Stimulated activated memory B cell treated with anti-CD40 and anti-IgM and Interleukin-4, amounts not matched to agents 10 μg/mL and 1 μg/mL and 100 μg/mL, for 72 hours (primary cell): ENCODE measurements at places on chromosomes 3 and 15.

- H3K4me1 ChIP-seq: no peaks in the 10 kb centered on the region
- no peak overlapping the region for H3K27ac ChIP-seq
- ATAC-seq: no peak
- no peak overlapping the region for H3K4me3 ChIP-seq
- peaks cover 37% of the 10 kb centered on the region for H3K27me3 ChIP-seq
- no peaks in the 10 kb centered on the region for H3K36me3 ChIP-seq
These were observed 44.0 kb upstream of the SLC41A3 start for GRCh38 chr3:126127904-126128303.

GRCh38 chr3:153976891-153977554 lies 144.2 kb upstream of the ARHGEF26 start:
- no peak overlapping the region for H3K4me3 ChIP-seq
- no peak for ATAC-seq
- H3K27me3 ChIP-seq: no peaks in the 10 kb centered on the region
- no peaks in the 10 kb centered on the region for H3K4me1 ChIP-seq

- H3K36me3 ChIP-seq: no peaks in the 10 kb centered on the region
- peak overlapping the region; percentile 68 for H3K27ac ChIP-seq
- H3K4me3 ChIP-seq: peak overlapping the region; percentile 73
- ATAC-seq: no peak
- H3K4me1 ChIP-seq: peaks cover 39% of the 10 kb centered on the region
These were observed 467 bp downstream of the PIF1 start for GRCh38 chr15:64824929-64825430.

GRCh38 chr15:40739047-40739446 lies 16.0 kb downstream of the RMDN3 start:
- H3K4me3 ChIP-seq: no peak overlapping the region
- peaks cover 22% of the 10 kb centered on the region for H3K36me3 ChIP-seq
- no peak for ATAC-seq
- H3K27ac ChIP-seq: no peak overlapping the region
- H3K4me1 ChIP-seq: no peaks in the 10 kb centered on the region

- no peak overlapping the region for H3K4me3 ChIP-seq
- H3K27ac ChIP-seq: no peak overlapping the region
- H3K36me3 ChIP-seq: peaks cover 48% of the 10 kb centered on the region
These were observed 8.3 kb downstream of the BDH1 start for GRCh38 chr3:197547306-197548011.

DNA sequence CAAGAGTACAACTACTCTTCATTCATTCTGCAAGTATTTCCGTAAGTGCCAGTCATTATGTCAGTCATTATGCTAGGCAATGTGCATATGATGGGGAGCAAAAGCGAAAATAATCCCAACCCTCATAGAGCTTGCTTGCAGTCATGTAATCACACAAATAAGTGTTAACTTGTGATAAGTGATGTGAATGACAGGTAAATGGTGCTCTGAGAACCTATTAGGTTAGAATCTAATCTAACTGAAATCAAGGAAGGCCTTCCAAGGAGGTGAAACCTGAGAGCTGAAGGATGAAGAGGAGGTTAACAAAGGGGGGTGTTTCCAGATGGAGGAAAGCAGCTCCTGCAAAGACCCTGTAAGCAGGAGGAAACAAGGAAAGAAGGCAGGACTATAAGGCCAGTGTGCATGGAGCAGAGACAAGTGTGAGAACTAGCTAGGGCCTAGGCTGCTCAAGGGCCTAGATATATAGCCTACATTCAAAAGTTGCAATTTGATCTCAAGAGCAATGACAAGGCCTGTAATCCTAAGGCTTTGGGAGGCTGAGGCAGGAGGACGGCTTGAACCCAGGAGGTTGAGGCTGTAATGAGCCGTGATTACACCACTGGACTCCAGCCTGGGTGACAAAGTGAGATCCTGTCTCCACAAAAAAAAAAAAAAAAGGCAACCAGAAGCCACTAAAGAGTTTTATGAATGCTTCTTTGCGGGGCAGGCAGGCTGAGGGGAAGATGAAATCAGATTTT lies 5.3 kb downstream of the PTPN9 start:
- H3K27ac ChIP-seq: no peak overlapping the region
- H3K36me3 ChIP-seq: no peaks in the 10 kb centered on the region
- H3K4me1 ChIP-seq: peaks cover 35% of the 10 kb centered on the region
- no peaks in the 10 kb centered on the region for H3K27me3 ChIP-seq
- H3K4me3 ChIP-seq: no peak overlapping the region
- ATAC-seq: no peak

- no peak for ATAC-seq
- peaks cover 40% of the 10 kb centered on the region for H3K27me3 ChIP-seq
- H3K4me1 ChIP-seq: peaks cover 11% of the 10 kb centered on the region
- no peak overlapping the region for H3K4me3 ChIP-seq
These were observed 30.7 kb downstream of the SCN11A start for GRCh38 chr3:39021029-39021428.

DNA sequence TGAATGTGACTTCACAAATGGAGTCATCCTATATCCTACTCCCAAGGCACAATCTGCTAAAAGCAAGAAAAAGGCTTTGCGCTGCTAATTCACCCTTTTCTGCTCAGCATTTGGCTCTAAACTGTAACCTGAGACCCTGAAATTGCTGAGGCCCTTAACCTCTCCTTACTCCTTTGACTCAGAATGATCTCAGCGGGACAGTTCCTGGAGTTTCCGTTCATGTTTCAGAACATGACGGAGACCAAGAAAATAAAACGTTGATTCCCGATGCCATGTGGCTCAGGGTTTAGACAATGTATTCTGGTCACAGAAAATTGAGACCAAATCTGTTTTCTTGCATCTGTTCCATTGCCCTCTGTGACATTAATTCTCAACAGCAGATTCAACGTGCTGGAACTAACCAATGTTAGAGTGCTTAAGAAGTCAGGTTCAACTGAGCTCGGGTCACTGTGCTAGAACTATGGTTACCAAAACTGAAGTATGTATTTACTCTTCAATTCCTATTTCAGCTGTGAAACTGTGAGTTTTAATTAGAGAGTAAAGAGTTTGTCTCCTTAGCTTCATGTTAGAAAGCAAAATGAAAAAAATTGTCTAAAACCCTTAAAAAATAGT lies 45.4 kb upstream of the TMC3 start:
- no peak overlapping the region for H3K4me3 ChIP-seq
- H3K36me3 ChIP-seq: no peaks in the 10 kb centered on the region

DNA sequence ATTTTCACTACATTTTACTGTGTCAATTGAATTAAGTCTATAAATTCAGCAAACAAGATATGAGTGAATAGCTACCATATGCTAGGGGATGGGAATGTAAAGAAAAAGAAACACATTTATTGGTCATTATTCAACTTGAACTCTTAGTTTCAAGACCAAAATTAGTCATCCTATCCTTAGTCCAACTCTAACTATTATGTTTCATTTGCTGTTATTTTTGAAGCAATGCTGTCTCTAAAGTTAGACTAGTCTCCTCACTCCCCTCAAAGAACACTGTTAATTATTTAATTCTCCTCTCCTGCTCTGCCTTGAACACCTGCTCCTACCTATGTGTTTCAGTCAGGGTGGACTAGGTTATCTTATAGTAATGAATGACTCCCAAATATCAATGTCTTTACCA lies 920.9 kb downstream of the TUSC7 start:
- H3K36me3 ChIP-seq: no peaks in the 10 kb centered on the region
- H3K4me3 ChIP-seq: no peak overlapping the region
- ATAC-seq: no peak
- H3K27me3 ChIP-seq: peaks cover 6% of the 10 kb centered on the region
- H3K4me1 ChIP-seq: no peaks in the 10 kb centered on the region

DNA sequence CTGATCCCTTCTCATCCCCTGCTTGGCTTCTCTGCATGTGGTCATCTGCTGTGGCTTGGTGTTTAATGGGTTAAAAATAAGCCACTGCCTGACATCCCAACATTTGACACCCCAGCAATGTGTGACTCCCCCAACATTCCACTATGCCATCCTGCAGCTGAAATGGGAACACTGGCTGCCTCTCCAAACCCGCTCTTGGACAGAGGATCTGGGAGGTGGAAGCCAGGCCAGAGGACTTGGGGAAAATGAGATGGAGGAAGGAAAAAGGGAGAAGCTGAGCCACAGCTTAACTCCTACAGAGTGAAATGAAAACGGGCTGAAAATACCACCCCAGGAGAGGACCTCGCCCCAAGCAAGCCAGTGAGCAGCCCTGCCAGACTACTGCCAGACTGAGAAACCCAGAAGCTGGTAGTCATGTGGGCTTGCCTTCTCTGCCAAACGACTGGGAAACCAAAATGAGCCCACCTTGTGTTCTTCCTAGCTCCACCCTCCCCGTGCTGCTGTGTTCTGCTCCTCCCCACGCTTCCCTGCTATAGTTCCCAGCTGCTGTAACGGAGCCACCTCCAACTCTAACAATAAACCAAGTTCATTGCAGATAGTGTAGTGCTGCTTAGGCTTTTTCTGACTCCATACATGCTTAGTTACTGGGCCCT lies 13.7 kb downstream of the MAP1A start:
- no peak overlapping the region for H3K4me3 ChIP-seq
- peaks cover 8% of the 10 kb centered on the region for H3K27me3 ChIP-seq
- ATAC-seq: no peak
- no peaks in the 10 kb centered on the region for H3K4me1 ChIP-seq
- H3K36me3 ChIP-seq: peaks cover 21% of the 10 kb centered on the region

DNA sequence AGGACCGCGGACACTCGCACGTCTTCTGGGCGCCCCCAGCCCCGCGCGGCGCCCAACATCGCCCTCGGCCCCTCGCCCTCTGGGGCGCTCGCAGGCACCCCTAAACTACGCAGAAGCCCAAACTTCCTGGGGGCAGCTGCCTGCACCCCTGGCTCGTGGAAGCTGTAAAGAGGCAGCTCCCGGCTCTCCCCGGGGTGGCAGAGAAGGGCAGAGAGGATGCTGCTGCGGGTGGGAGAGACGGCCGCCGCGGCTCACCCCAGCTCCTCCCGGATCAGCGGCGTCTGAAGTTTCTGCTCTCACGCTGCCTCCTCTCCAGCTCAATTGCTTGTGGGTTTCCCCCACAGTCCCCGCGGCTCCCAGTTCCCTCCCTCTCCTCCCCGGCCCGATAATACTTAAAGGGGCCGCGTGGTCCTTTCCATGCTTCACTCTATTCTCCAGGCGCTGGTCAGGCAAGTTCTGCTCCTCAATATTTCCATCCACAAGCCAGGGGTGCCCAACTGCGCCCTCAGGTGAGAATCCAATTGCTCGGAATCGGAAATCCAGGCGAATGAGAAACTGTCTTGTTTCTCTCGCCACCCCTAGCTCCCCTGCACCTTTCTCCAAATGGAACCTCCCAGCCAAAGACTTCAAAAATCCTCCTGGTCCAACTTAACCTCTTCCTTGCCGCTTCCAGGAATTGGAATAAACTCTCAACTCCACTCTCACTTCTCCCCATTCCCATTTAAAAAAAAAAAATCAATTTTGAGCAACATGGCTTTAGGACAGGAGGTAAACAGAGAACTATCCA lies 748.5 kb downstream of the ROBO1 start:
- H3K4me1 ChIP-seq: peaks cover 6% of the 10 kb centered on the region
- H3K36me3 ChIP-seq: no peaks in the 10 kb centered on the region
- no peak overlapping the region for H3K27ac ChIP-seq
- H3K4me3 ChIP-seq: no peak overlapping the region

GRCh38 chr15:22263738-22264137 lies 183.4 kb downstream of the OR4M2 start:
- no peak overlapping the region for H3K27ac ChIP-seq
- no peaks in the 10 kb centered on the region for H3K27me3 ChIP-seq
- no peak overlapping the region for H3K4me3 ChIP-seq
- H3K4me1 ChIP-seq: no peaks in the 10 kb centered on the region
- no peak for ATAC-seq
- no peaks in the 10 kb centered on the region for H3K36me3 ChIP-seq

GRCh38 chr3:187286467-187287059 lies 5.0 kb downstream of the MASP1 start:
- no peaks in the 10 kb centered on the region for H3K36me3 ChIP-seq
- peaks cover 14% of the 10 kb centered on the region for H3K27me3 ChIP-seq
- H3K4me1 ChIP-seq: no peaks in the 10 kb centered on the region
